CD4-positive, alpha-beta T cell treated with Interleukin-15 for 4 hours (primary cell): ENCODE measurements at places on chromosomes 6 and 20.

GRCh38 chr6:39279539-39279938 lies 34.7 kb downstream of the KCNK17 start:
- no peak for DNase-seq

GRCh38 chr6:56821005-56821432 lies 133.9 kb upstream of the BEND6 start:
- no peak for DNase-seq

DNA sequence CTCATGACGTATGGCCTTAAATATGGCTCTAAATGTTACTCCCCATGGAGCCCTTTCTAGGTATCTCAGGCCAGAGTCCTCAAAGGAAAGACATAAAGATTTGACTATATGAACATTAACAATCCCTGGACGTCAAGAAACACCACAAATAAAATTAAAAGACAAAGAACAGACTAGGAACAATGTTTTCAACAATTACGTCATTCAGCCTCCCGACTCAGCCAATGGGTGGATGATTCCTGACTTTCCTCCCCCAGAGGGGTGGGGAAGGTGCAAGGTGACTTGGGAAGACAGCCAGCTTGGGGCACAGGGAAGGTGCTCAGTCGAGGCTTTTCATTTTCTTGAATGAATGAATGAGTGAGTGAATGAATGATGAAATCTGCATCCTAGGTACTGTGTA lies 157.4 kb downstream of the TFAP2C start:
- no peak for DNase-seq

GRCh38 chr6:26059941-26060340 lies 27.3 kb upstream of the HFE start:
- DNase-seq = no peak

DNA sequence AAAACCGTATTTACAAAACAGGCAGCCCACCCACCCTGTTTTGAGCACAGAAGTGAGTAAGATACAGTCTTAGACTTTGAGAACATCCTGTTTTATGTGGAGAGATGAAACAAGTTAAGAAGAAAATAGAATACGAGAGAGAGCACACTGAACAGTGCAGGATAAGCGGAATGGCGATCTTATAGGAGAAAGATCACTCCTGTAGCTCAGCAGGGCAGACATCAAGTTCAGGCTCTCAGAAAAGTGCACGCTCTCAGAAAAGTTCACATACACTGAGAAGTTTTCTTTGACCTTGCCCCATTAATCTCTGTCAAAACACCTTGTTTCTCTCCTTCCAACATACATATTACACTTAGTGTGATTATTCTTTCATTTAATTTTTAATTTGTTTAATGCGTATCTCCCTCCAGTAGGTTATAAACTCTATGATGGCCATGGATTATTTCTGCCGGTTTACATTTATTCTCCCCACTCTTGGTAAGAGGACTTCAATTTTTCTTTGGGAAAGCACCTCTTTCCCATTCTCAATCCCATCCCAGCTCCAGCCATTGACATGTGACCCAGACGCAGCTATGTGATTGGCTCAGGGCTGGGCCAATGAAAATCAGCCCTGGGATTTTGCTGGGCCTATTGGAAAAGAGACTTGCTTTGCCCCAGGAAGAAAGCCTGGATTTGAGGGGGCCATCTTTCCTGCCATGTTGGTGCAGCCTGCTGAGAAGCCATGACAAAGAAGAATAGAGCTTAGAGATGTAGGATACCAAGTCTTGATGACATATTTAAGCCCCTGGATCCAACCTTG lies 16.2 kb downstream of the KCNB1 start:
- DNase-seq = no peak

DNA sequence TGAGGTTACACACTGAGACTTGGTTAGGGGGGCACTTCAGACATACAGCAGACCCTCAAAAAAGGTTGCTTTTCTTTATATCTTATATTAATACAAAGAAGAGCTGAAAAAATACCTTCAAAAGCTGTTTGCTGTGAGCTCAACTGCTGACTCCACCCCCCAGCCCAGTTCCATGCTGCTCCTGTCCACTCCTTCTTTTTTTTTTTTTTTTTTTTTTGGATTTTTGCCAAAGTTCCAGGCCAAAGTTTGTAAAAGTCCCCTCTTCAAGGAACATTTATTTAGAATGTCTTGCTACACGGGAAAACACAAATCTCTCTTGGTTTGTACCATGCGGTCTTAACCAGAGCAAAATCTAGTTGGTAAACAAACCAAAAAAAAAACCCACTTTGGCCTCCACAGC lies 85.3 kb upstream of the AKAP12 start:
- DNase-seq = no peak

DNA sequence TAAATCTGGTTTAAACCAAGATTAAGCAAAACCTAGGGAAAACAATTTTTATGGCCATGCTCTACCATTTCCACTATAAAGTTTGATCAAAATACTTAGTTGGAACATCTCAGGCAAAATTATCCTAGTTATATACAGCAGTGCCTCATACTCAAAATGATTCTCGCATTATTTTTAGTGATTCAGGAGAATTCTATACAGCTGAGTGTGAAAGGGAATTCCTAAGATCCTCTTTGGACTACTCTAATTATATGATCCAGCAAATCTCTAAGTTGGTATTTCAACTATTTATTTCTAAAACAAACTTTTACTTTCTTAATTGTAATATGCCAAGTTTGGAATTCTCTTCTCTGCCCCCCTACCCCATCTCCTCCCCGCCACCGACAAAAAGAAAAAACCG lies 8.6 kb downstream of the DTNBP1 start:
- no peak for DNase-seq

- DNase-seq = no peak
These were observed 17.0 kb upstream of the RNF146 start for GRCh38 chr6:127249621-127250020.
